Activated CD4-positive, alpha-beta T cell treated with anti-CD3 and anti-CD28 coated beads, Interleukin-2, Interleukin-6, amounts not matched to agents 100 ng/mL and 50 ng/mL, durations not matched to agents 16 hours and 8 hours (primary cell): ENCODE measurements at places on chromosomes 2 and 18.

GRCh38 chr2:110807522-110807921 is 75.1 kb downstream of the ACOXL start:
- no peak for DNase-seq

DNA sequence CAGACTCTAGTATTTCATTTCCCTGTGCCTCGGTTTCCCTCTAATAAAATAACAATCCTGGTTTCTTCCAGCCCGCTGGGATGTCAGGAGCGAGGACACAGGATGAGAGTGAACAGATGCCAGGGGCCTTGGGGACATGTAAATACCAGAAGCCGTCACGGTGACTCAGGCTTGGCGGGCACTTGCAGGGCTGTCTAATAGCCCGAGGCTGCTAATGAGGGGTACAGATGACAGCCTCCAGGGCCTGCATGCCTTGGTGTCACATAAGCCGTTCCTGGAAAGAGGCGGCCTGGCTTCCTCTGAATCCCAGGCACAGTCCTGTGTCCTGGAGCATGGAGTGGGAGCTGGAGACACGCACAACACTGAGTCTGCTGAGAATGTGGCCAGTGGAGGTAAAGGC is 28.2 kb downstream of the HS1BP3 start:
- no peak for DNase-seq

- no peak for DNase-seq
Measured at GRCh38 chr2:227891673-227892072, 20.2 kb downstream of the DAW1 start.

- DNase-seq, result no peak
Measured at GRCh38 chr2:69789175-69789721, 40.2 kb upstream of the GMCL1 start.

DNA sequence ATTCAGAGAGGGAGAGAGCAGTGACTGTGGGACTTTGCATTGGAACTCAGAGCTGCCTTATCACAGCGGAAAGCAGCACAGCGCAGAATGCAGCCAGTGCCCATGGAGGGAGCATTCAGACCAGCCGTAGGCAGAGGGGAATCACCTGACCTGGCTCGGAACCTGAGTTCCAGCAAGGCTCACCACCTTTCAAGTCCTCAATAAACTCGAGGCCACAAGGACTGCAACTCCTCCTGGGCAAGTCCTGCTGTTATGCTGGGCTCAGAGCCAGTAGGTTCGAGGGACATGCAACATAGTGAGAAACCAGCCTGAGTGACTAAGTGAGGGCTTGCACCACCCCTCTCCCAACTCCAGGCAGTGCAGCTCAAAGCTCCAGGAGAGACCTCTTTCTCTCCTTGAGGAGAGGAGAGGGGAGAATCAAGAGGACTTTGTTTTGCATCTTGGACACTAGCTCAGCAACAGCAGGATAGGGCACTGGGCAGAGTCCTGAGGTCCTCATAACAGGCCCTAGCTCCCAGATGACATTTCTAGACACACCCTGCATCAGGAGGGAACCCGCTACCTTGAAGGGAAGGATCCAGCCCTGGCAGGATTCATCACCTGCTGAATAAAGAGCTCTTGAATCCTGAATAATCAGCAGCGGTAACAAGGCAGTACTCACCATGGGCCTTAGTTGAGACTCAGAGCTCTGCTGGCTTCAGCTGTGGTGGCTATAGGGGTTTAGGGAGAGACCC is 136.8 kb upstream of the OTOS start:
- no peak for DNase-seq

- no peak for DNase-seq
Measured at GRCh38 chr2:1709946-1710560, 34.3 kb downstream of the PXDN start.

DNA sequence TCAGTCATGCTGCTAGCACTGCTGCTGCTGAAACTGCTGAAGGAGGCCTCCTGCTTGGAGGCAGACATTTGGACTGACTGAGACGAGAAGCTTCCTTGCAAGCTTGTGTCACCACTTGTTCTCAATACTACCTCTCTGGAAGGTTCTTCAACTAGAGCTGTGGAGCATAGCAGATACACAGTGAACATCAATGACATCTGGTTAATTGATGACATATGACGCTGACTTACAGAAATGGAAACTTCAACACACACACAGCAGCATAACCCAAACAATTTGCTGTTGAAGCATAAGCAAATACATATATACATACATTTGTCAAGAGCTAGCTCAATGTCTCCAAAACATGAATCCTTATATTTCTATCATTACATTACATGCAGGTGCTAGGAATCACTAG is 47.3 kb downstream of the PLEKHA3 start:
- DNase-seq, result no peak

- no peak for DNase-seq
Measured at GRCh38 chr2:109614715-109615636, 812 bp downstream of the SOWAHC start.

DNA sequence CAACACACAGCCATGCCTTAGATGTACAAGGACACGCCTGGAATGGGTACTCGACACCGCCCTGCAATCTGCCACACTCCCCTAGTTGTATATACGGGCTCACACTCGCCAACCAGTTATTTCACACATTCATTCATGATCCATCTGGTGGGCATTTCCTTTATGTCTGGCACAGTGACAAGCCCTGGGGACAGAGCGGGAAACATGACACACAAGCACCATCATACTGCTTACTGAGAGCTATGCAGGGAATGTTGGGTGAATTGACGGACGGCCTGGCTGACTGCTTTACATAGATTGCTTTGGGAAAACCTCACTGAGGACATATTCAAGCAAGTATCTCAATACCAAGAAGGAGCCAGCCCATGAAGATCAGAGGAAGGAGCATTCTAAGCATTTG is 448.0 kb upstream of the SPRED2 start:
- DNase-seq, result no peak

DNA sequence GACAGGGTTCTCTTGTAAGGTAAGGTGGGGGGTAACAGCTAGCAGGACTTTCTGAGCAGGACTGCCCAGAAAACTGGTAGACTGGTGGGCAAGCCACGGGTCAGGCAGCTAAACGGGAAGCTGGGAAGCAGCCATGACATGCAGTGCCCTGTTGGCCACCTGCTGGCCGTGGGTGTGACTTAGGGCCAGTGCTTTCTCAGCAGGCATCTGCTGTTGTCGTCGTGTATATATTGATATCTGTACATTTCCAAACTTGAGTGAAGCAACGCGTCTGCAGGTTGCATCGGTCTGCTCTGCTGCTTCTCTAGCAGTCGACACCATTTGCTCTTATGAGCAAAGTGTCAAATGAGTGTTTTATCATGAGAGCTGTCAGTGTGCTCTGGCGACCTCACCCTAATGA is 31.0 kb downstream of the COA5 start:
- DNase-seq, result no peak

- DNase-seq, result no peak
Measured at GRCh38 chr18:6606411-6607085, 123.0 kb upstream of the ARHGAP28 start.

DNA sequence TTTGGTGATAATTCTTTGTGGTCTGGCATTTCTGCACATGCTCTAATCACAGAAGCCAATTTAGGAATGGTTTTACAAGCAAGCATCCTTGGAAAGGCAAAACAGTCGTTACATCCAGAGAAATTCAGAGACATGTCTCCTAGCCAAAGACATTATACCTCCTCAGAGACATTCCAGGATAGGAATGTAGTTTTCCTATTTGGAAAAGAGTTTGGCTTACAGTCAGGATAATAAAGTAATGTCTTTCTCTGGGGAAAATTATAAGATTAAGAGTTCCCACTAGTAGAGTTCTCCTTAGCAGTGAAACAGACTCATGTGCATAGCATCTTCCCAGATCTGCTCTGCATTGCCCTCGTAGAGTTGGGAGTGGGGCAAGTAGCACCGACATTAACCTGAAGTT is 753.6 kb upstream of the TMEFF2 start:
- DNase-seq, result no peak

DNA sequence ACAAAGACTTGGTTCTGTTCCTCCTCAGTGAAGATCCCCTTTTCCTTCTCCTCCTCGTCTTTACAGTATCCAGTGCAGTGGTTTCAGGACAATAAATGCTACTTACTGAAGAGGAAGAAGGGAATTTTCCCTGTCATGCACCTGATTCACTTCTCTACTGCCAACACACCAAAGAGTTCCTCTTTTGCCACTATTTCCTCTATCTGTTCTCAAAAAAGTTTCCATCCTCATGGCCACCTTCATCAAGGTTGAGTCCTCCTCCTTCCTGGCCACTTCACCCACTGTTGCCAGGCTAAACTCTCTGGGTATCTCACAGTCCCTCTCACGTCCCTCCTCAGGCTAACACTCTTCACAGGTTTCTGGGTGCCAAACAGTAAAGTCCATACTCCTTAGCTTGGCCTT is 41.7 kb downstream of the PLEKHM3 start:
- DNase-seq, result no peak

DNA sequence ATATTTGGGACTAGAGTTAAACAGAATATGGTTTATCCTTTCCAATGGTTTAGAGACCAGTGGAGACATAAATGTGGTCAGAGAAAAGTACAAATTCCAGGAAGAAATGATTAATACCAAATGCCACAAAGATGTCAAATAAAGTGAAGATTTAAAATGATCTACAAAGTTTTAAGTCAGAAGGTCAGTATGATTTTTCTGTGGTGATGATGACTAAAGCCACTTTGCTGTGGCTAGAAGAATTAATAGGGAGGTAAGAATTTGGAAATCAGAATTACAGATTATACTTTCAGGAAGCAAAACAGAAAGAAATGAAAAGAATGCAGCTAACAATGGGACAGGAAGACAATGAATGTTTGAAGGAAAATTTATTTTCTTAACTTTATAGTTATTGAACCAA is 91.5 kb upstream of the CDH7 start:
- no peak for DNase-seq

GRCh38 chr2:230347659-230348305 is 20.8 kb downstream of the SP140L start:
- DNase-seq, result peak; percentile 79

DNA sequence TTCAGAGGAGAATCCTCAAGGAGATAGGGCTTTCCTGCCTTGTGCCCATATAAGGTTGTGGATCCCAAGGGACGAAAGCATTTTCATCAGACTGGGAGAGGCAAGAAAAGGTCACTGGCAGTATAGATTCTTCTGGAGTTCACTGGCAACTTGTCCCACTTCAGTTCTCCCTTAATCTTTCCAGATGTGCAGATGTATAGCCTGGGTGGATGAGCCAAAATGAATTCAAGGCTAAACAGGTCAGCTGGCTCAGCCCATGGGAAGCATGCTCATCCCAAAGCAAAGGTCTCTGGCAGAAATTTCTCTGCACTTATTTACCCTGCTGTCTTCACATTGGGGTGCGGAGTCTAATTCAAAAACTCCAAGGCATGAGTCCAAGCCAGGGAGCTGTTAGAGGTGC is 148.9 kb upstream of the TNP1 start:
- no peak for DNase-seq

DNA sequence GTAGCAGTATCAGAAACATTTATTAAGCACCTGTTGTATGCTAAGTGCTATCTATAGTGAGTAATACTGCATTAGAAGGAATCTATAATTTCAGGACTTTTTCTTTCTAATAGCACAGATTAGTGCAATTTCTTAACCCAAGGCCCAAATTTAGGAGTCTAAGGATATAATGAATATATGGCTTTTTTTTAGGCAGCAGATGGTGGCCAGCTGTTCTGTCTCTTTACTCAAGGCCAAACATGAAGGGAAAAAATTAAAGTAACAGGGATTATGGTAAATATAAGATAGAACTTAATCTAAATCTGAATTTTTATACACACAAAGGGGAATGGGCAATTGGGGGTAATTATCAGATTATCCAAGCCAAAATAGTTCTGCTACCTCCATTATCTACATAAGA is 230.6 kb upstream of the SP5 start:
- DNase-seq, result no peak

DNA sequence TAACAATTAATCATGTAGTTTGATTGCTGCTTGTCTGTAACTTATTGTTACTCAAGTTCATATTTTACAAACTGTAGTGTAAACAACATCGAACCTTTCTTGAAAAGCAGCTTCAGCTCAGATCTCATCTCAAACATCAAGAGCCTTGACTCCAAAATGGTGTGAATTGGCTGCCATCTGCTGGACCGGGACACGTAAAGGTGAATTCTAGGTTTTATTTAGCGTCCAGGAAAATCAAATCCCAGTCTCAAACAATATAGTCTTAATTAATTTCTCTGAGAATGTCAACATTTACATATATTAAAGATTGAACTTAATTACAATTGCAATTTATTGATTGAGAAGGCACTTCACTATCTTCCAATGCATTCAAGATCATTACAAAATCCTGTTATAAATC is 453.0 kb downstream of the GALR1 start:
- DNase-seq, result no peak

DNA sequence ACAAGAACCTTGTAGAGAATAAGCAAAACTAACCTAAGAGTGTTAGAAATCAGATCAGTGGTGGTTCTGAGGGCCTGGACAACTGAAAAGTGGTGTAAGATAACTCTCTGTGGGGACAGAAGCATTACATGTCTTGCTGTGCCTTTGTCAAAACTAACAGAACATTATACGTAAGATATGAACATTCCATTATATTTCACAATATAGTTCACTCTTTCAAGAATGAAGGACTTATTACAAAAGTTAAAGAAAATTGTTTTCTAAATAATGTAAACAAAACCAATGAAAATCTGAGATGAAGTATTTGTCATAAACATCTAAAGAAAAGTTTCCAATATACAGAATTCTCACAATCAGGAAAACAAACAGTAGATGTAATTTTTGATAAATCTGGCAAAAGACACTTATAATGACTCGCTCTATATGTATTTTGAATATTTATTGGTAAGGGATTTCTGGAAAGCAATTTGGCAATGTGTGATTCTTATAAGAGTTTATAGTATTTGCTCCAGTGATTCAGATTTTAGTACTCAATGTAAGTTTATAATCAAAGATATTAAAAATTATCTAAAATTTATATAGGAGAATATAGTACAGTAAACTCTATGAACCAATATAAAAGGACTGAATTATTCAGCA is 258.4 kb downstream of the CD226 start:
- DNase-seq, result no peak

DNA sequence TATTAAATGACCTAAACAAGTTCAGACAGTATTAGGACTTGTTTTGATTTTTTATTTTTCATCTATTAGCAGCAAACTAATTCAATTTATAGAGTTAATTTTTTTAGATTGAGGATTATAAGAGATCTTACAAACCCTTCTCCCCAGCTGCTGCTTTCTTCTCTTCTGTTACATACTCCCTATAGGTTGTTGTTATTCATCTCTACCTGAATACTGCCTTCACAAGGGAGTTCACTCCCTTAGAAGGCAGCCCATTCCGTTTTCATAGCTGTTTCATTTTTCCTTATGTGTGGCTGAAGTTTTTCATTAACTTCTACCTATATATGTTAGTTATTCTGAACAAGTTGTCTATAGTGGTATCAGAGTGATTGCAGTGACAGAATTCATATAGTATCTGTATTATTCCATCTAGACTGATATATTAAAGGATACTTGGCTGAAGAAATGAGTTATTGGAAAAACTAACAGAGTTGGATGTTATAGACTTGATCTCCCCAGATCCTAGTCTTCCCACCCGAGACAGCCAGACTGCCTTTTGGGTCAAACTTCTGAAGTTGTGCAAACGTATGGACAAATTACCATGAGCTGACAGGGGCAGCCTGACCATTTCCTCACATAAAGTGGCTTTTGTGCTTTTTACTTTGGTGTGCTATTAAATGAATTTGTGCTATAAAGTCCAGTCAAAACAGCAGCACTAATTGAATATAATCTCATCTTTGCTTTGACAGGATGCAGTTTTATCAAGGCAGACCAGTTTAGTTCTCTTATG is 8.7 kb downstream of the GLS start:
- DNase-seq, result no peak
